ENCODE measurements at places on chromosomes 5 and 9.

DNA sequence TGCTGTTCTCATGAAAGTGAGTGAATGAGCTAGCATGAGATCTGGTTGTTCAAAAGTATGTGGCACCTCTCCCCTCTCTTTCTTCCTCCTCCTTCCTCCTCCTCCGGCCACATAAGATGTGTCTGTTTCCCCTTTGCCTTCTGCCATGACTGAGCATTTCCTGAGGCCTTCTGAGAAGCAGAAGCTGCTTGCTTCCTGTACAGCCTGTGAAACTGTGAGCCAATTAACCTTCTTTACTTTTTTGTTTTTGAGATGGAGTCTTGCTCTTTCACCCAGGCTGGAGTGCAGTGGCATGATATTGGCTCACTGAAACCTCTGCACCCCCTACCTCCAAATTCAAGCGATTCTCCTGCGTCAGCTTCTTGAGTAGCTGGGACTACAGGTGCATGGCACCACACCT is 6.1 kb downstream of the S100Z start:
- no peak for DNase-seq

GRCh38 chr5:33840927-33841547 is 50.8 kb downstream of the ADAMTS12 start:
- DNase-seq, result no peak

DNA sequence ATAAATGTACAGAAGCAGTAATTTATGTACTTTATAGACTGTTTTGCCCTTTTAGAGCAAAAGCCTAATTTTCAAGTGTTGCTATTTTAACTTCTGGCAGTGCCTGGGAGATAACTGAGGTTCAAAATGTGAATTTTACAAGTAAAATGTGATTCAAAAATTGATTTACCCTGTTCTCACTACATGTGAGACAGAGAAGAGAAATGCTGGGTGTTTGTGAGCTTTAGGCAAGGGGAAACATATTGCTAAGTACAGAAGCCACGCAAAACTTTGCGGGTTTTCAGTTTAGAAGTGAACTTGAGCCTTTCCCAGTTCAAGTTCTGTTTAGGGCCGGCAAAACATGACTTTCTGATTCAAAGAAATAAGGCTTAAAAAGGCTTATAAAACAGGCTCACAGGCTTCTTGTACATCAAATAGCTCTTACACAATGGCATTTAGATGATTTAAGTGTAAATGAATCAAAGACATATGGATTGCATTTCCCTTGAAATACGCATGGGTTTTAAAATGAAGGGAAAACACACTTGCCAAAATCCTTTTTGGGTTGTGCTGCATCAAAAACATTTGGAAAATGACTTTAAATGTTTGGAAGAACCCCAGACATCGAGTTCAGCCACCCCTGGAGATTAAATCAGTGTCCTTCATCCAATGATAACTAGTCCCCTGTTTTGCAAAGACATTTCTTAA is 370.8 kb upstream of the MEF2C start:
- no peak for DNase-seq

GRCh38 chr5:180649297-180650039 is at the start of gene FLT4:
FLT4 (minus strand) TSS chr5:180649600; CDS start chr5:180649545, 55 bp downstream.
- no peak for DNase-seq

GRCh38 chr5:40446910-40447309 is 232.8 kb upstream of the PTGER4 start:
- DNase-seq, result no peak

- DNase-seq, result no peak
Observed at GRCh38 chr9:99722877-99723276, 98.8 kb upstream of the NR4A3 start.

- no peak for DNase-seq
Observed at GRCh38 chr9:31393240-31393639, 991.2 kb upstream of the ACO1 start.

- no peak for DNase-seq
Observed at GRCh38 chr5:136518814-136519213, 153.5 kb upstream of the TRPC7 start.

- no peak for DNase-seq
Observed at GRCh38 chr5:157290981-157291711, 25.2 kb downstream of the CYFIP2 start.

- DNase-seq, result peak; percentile 7
Observed at GRCh38 chr9:104494808-104495207, 9.3 kb upstream of the OR13F1 start.

DNA sequence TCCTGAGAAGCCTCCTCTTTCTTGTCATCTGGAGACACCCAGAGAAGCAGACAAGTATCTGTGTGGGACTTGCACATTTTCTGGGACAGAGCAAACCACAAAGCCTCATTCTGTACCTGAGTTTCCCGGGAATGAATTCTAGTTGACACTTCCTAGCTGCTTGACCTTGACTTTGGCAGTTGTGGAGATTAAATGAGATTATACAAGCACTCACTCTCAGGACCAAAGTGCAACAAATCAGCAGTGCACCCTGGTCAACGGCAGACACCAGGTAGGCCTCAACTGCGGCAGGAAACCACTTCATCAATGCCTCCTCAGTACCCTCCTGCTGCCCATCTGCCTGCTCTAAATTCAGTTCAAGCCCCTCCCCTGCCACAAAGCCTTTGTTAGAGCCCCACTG is 114.7 kb upstream of the PANK3 start:
- no peak for DNase-seq

DNA sequence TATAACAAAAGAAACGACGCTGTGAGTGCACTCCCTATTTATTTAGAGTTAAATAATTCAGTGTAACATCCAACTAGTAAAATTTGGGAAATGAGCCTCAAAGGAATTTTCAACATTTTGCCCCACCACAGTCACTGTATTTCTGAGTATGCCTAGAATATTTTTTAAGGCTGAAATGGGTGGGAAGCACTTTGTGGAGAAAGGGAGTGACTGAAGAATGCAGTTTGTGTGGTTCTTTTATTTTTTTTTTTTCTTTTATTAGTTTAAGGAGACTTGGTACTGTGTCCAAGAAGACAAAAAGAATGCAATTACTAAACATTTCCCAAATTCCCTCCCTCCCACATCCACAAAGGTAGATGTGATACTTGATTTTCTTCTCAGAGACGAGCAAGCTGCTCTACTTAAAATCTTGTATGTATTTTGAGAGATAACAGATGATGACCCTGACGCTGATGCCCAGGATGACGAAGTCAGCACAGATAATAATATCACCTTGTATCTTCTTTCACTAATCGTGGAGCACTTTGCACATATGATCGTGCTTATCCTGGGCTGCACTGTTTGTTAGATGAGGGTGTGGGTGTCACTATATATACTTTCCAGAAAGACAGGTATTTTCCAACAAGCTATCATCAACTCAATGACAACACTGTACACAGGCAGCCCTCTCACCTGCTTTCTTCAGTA is 586.3 kb downstream of the RAB3C start:
- no peak for DNase-seq

DNA sequence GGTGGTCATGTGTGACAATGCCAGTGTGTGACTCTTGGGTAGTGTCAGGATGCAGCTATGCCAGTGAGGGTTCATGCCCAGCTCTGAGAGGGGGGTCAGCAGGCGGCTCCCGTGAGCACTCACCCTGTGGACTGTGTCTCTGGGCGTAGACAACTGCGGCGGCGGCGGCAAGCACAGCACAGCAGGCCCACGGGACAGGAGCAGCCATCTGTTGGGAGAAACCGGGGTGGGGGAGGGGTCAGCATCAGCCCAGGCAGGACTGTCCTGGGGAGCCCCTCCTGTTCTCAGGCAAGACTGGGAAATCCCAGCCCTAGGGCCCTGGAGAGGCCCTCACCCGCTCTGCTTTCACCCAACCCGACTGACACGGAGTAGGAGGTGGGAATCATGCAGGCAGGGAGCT is 20.8 kb downstream of the CNTFR start:
- no peak for DNase-seq

DNA sequence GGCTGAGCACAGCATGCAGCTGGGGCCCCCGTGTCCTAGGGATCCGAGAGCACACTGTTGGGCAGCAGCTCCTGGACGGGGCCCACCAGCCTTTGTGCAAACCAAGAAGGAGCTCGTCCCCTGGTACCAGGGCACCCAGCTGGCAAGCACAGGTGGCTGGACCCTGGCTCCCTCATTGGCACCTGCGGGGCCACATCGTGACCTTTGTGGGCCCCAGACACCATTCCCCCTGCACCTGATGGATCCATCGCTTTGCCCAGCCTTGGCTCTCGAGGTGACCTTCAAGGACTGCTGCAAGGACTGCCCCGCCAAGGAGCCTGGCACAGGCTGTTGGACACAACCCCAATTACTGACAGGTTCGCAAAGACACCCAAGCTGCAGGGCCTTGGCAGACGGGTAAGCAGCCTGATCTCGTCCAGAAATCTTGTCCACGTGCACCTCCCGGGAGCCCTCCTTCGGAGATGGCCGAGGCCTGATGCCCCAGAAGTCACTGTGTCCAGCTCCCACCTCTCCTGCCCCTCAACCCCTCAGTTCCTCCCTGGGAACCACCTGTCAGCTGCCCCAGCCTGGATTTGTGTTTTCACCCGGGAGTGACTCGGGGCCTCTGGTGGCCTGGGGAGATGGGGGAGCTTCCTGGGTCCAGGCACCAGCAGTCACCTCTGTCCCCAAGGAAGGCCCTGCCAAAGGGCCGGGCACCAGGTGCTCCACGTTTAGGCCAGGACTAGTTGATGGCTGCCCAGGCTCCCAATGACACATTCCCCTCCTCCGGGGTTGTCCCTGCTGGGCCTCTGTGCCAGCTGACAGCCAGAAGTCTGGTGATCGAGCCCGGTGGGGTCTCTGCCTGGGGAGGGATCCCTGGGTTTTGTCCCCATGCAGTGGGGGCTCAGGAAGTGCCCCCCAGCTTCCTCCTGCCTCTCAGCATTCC is 137.1 kb upstream of the PPP1R26 start:
- no peak for DNase-seq

- DNase-seq, result no peak
Observed at GRCh38 chr5:56751572-56752313, 63.6 kb upstream of the MAP3K1 start.

DNA sequence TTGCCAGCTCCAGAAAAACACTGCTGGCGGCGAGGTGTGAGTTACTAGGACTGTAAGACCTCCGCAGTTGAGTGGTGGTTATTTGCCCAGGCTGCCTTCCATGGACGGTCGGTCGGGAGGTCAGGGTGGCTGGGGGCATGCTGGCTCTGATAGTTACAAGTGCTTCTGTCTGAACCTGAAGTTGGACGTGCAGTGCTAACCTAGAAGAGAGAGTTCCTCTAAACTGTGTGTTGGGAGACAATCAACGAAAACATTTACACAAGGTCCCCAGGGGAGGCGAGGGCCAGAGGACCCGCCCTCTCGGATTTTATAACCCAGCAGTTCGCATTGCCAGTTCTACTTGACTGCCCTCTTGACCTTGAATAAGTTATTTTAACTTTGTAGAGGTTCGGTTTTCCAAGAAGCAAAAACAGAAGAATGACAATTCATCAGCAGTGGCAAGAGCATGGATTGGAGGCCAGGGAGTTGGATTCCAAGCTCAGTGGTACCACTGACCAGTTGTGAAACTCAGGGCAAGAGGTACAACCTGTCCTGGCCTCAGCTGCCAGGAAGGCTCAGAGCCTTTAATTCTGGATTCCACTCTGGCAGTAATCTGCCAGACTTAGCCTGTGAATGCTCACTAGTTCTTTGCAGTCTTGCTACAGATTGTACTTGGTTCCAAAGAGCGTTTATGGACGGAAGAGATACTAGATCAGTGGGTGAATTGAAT is 28.7 kb upstream of the PDE8B start:
- DNase-seq, result no peak

- peak; percentile 72 for DNase-seq
Observed at GRCh38 chr9:18297056-18297841, 176.7 kb upstream of the ADAMTSL1 start.

DNA sequence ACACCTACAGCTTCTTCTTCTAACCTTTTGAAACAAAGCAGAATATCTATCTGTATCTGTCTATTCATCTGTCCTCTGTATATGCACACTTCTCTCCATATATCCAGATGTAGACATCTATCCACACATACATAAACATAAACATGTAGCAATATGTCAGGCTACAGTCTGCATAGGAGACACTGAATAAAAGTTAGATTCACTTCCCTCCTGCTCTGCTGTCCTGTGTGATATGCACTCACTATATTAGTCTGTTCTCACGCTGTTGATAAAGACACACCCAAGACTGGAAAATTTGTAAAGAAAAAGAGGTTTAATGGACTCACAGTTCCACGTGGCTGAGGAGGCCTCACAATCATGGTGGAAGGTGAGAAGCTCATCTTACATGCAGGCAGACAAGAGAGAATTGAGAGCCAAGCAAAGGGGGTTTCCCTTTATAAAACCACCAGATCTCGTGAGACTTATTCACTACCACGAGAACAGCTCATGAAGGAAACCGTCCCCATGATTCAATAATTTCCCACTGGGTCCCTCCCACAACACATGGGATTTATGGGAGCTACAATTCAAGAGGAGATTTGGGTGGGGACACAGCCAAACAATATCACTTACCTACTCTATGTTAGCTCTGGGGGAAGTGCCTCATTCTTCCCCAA is 24.1 kb downstream of the RANBP3L start:
- DNase-seq, result no peak

GRCh38 chr5:14284392-14285148 is 141.4 kb downstream of the TRIO start:
- no peak for DNase-seq

DNA sequence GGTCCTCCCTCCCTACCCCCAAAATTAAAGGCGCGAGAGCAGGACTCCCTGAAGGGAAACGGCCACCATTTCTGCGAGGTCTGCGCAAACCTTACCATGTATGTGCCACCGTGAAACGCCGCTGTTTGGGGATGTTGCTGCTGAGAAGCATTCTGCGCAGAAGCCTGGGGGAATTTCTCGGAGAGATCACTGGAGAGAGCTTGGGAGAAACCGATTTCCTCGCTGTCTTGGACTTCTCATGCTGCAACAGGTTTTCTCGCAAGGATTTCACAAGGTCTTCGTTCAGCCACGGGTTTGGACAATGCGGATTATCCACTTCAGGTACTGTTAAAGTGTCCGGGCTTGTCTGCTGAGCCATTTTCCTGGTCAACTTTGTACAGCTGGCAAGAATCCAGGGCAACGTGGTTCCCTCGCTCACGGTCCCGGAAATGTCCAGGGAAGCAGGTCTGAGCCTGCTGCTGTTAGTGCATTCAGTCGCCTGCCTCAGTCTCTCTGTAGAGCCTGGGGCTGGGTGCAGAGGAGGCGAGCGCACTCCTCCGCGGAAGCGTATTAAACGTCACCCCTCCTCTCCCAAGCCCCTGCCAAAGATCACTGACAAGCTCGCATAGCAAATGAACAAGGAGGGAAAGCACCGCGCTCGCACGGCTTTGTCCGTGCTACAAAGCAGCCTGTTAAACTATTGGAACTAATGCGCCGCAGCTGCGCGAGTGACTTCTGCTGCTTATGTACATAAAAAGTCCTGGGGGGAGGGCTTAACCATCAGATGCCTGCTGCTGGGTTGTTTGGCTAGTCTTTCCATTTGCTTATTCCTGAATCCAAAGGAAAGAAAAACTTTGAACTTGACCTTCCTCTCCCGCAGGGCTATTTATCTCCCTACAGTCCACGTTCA is 125.1 kb downstream of the PDE4D start:
- peak; percentile 67 for DNase-seq

- no peak for DNase-seq
Observed at GRCh38 chr5:68484307-68485068, 268.9 kb downstream of the PIK3R1 start.
